ENCODE measurements at places on chromosomes 7 and 10. TPM values are rescaled to one million over a fixed set of nuclear protein-coding genes. Genes with fewer than 3 reads are reported as not detected.

- peak; percentile 77 for DNase-seq
- peak overlapping the region; percentile 67 for H3K27ac ChIP-seq
- no peaks in the 10 kb centered on the region for H3K36me3 ChIP-seq
- no peaks in the 10 kb centered on the region for H3K27me3 ChIP-seq
- no peak overlapping the region for H3K4me3 ChIP-seq
- H3K4me1 ChIP-seq, result no peaks in the 10 kb centered on the region
These were observed 23.4 kb downstream of the FAM107B start for GRCh38 chr10:14751014-14751896.

GRCh38 chr10:11499425-11500071 lies 111.9 kb downstream of the USP6NL start:
- no peak overlapping the region for H3K27ac ChIP-seq
- no peak overlapping the region for H3K4me3 ChIP-seq

- no peaks in the 10 kb centered on the region for H3K27me3 ChIP-seq
- H3K4me3 ChIP-seq, result no peak overlapping the region
- H3K4me1 ChIP-seq, result no peaks in the 10 kb centered on the region
- DNase-seq, result peak; percentile 18
- no peak overlapping the region for H3K27ac ChIP-seq
These were observed 9.1 kb upstream of the SCART1 start for GRCh38 chr10:133444342-133445267.

Gene CDHR3
- total RNA-seq, result 0.79 TPM

GRCh38 chr10:16756561-16757221 lies 60.5 kb downstream of the RSU1 start:
- DNase-seq, result no peak
- peaks cover 18% of the 10 kb centered on the region for H3K36me3 ChIP-seq
- H3K27me3 ChIP-seq, result no peaks in the 10 kb centered on the region
- H3K4me1 ChIP-seq, result no peaks in the 10 kb centered on the region

Gene LGI1
- total RNA-seq, result 0.44 TPM

DNA sequence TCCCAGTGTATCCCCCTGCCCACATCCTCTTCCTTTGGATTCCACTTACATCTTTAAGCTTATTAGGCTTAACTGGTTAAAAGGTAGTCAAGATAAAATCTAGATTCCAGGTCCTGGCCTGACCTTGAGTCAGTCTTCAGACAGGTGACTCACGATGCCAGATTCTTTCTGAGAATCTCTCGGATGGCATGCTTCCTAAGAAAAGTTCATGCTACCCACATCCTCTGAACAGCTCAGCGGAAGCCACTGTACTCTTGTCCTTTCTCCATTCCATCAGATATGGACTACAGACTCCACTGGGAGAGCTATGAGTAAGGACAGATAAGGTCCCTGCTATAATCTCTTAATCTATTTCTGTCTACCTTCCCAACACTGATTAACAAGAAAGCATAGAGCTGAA lies 43.4 kb downstream of the DNMBP start:
- H3K27ac ChIP-seq, result no peak overlapping the region
- H3K4me3 ChIP-seq, result no peak overlapping the region
- DNase-seq, result no peak
- H3K27me3 ChIP-seq, result no peaks in the 10 kb centered on the region

DNA sequence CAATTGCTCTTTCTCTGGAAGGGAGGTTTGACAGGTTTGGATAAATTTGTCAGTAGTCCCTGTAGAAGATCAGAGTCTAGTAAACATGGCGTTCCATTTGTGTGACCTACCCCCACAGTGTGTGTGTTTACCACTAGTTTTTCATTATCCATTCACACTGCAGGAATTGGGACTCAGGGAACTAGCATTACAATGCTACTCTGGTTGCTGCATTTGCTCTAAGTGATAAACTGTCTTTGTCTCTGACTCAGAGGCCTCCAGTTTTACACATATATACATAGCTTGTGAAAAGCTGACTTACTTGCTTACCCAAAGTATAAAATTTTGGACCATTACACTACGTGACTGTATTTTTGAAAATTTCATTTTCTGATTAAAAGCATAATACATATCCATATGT lies 1604.0 kb downstream of the REEP3 start:
- no peaks in the 10 kb centered on the region for H3K27me3 ChIP-seq
- no peak overlapping the region for H3K27ac ChIP-seq
- no peak overlapping the region for H3K4me3 ChIP-seq
- no peaks in the 10 kb centered on the region for H3K4me1 ChIP-seq
- H3K36me3 ChIP-seq, result no peaks in the 10 kb centered on the region

- H3K4me3 ChIP-seq, result peak overlapping the region; percentile 92
- DNase-seq, result no peak
- peak overlapping the region; percentile 98 for H3K27ac ChIP-seq
- H3K27me3 ChIP-seq, result no peaks in the 10 kb centered on the region
These were observed 622 bp upstream of the P4HA1 start for GRCh38 chr10:73097305-73097670.

- no peak overlapping the region for H3K27ac ChIP-seq
- DNase-seq, result no peak
- no peaks in the 10 kb centered on the region for H3K4me1 ChIP-seq
- no peak overlapping the region for H3K4me3 ChIP-seq
- no peaks in the 10 kb centered on the region for H3K27me3 ChIP-seq
These were observed 68.0 kb downstream of the GBF1 start for GRCh38 chr10:102313221-102313896.

Gene LCOR
- total RNA-seq, result 12.2 TPM

DNA sequence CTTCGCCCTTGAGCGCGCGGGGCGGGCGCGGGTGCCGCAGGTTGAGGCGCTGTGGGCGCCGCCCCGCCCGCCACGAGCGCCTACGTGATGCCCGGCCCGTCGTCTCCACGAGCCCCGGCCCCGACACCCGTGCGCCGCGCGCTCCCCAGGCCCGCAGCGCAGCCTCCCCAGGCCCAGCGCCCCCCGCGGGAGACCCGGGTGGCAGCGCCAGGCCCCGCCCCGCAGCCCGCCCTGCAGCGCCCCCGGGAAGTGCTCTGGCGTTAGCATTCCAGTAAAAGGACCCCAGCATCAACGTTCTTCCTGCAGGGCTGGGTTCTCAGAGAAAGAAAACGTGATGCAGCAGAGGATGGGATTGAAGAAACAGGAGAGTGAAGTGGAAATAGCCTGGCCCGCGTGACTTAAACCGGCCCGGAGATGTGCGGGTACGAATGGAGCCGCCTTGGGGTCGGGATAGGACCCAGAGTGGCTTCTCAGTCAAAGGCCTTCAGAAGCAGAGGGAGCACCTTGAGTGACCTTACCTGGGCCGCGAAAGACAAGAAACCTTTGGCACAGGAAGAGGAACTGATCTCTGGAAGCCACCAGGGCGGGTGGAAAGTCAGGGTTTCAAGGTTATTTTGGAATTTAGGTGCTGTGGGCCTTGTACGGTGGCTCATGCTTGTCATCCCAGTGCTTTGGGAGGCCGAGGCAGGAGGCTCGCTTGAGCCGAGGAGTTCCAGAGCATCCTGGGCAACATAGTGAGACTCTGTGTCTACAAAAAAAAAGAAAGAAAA lies 1.8 kb downstream of the PFKP start:
- peak overlapping the region; percentile 93 for H3K4me3 ChIP-seq
- no peak for DNase-seq
- H3K36me3 ChIP-seq, result no peaks in the 10 kb centered on the region
- H3K27me3 ChIP-seq, result no peaks in the 10 kb centered on the region
- H3K27ac ChIP-seq, result peak overlapping the region; percentile 94

Gene ANKRD1
- 3,842 TPM for total RNA-seq

All from right atrium auricular region (tissue), 2 donors.